ENCODE measurements at places on chromosomes 16 and 17. TPM values are rescaled to one million over a fixed set of nuclear protein-coding genes. Genes with fewer than 3 reads are reported as not detected.
A peak's percentile ranks its signal among the peaks of the same experiment; 100 is the strongest.

DNA sequence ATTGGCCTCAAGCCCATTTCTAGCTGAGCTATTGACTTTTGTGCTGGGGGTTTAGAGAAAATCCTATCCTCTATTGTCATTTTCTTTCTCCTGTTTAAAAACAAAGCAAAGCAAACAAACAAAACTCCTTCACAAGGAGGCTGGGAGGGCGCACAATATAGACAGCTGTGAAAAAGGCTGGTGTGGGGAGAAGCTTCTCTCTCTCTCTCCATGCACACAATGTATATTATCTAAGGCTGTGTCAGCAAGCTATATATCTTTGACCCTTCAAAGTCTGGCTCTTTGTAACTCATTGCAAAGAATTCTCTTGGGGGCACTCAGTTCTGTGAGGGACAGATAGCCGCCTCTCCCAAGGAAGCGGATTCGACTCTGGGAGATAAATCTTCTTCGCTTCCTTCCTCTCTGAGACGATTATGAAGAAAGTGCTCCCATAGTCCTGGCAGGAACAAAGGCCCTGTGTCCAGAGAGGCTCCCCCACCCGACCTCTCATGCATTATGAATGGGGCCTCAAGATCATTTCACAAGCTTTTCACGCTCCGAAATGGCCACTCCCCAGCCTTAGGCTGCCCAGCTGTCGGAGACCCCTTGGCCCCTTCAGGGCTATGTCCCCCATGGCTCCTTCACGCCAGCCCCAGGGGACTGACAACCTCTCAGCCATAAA is 33.2 kb upstream of the MEAK7 start:
- H3K4me3 ChIP-seq = no peak overlapping the region
- peaks cover 10% of the 10 kb centered on the region for H3K4me1 ChIP-seq
- H3K36me3 ChIP-seq = no peaks in the 10 kb centered on the region
- H3K27ac ChIP-seq = peak overlapping the region; percentile 50

- H3K36me3 ChIP-seq = no peaks in the 10 kb centered on the region
- H3K4me3 ChIP-seq = no peak overlapping the region
- H3K4me1 ChIP-seq = no peaks in the 10 kb centered on the region
- peaks cover 17% of the 10 kb centered on the region for H3K27me3 ChIP-seq
- no peak overlapping the region for H3K27ac ChIP-seq
Measured at GRCh38 chr17:76953946-76954345, 85.7 kb downstream of the MGAT5B start.

DNA sequence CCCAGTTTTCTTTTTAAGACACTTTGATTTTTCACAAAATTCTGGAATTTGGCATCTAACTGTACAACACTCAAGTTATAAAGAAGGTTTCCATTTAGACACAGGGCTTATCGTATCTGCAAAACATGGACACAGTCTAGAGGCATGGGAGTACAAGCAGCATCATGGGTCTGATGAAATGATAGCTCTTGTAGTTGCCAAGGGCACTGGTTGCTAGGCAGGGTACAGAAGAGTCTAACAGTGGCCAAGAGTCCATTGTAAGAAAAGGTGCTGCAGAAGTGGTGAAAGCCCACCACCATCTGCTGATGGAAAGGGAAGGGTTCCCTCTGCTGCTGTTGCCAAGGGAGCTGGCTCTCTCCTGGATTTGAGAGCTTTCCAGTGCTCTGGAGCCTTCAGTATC is 20.8 kb downstream of the MYOCD start:
- H3K4me1 ChIP-seq = no peaks in the 10 kb centered on the region
- no peaks in the 10 kb centered on the region for H3K36me3 ChIP-seq
- no peak overlapping the region for H3K4me3 ChIP-seq
- H3K27ac ChIP-seq = no peak overlapping the region

GRCh38 chr16:31453255-31454204 is 5.8 kb upstream of the ARMC5 start:
- H3K4me3 ChIP-seq = no peak overlapping the region
- H3K4me1 ChIP-seq = peaks cover 63% of the 10 kb centered on the region
- peak overlapping the region; percentile 43 for H3K27ac ChIP-seq
- H3K36me3 ChIP-seq = peaks cover 7% of the 10 kb centered on the region
- DNase-seq = peak; percentile 64
- no peaks in the 10 kb centered on the region for H3K27me3 ChIP-seq

The ADAM11 gene
- 0.41 TPM for total RNA-seq

- peaks cover 3% of the 10 kb centered on the region for H3K4me1 ChIP-seq
- no peaks in the 10 kb centered on the region for H3K36me3 ChIP-seq
- no peaks in the 10 kb centered on the region for H3K27me3 ChIP-seq
- no peak overlapping the region for H3K27ac ChIP-seq
- DNase-seq = no peak
Measured at GRCh38 chr16:74841469-74841868, 66.8 kb upstream of the FA2H start.

The NPIPB6 gene
- not detected for total RNA-seq

The RGS9 gene
- 7.9 TPM for total RNA-seq

DNA sequence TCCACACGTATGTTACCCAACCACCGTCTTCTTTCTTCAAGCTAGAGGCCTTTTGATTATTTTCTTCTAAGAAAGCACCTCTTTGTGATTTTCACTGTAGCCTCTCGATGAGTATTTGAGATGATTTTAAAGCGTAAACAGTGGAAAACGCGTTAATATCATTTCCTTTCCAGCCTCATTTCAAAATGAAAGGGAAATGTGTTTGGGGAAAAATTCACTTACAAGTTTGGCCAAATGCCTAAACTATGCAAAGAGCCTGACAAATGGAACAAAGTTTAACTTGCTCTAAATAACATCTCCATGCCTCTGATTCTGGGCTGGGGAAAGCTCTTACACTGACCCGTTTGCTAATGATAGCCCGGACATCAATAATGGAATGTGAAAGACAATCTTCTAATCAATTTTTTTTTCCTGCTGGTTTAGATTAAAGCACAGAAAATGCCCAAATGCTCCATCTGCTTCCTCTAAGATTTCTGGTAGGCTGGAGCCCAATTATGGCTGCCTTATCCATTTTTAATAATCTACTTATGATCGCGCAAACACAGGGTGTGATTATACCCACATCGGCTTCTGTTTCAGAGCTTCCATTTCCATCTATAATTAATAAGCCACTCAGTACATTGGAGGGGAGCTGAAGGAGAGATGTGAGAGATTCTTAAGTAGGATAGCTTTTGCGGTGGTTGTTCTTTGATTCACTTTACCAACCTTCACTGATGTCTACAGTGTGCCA is 43.5 kb downstream of the HS3ST2 start:
- no peak overlapping the region for H3K4me3 ChIP-seq
- H3K36me3 ChIP-seq = no peaks in the 10 kb centered on the region
- no peak for DNase-seq

DNA sequence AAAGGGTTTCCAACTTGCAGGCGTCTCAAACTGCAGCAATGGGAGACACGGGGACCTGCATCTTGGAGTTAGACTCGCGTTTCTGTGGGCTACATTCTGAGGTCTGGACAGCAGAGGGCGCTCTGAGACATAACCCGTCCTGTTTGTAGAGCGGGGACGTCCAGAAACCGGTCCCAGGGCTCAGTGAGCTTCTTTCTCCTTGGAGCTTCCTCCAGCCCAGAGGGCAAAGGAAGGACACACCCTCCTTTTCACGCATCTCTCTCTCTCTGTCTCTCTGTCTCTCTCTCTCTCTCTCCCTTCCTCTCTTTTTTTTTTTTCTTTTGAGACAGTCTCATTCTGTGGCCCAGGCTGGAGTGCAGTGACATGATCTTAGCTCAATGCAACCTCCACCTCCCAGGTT is 19.8 kb downstream of the COX4I1 start:
- H3K4me1 ChIP-seq = peaks cover 8% of the 10 kb centered on the region
- no peaks in the 10 kb centered on the region for H3K36me3 ChIP-seq
- H3K4me3 ChIP-seq = no peak overlapping the region
- no peaks in the 10 kb centered on the region for H3K27me3 ChIP-seq
- H3K27ac ChIP-seq = no peak overlapping the region
- peak; percentile 88 for DNase-seq

GRCh38 chr17:28170771-28171170 is 128.3 kb downstream of the NLK start:
- H3K4me3 ChIP-seq = no peak overlapping the region
- no peak overlapping the region for H3K27ac ChIP-seq
- no peak for DNase-seq

- H3K27me3 ChIP-seq = no peaks in the 10 kb centered on the region
- H3K36me3 ChIP-seq = no peaks in the 10 kb centered on the region
- no peak overlapping the region for H3K4me3 ChIP-seq
- H3K4me1 ChIP-seq = no peaks in the 10 kb centered on the region
Measured at GRCh38 chr16:77137045-77137444, 53.9 kb upstream of the MON1B start.

The PDILT gene
- total RNA-seq = not detected

DNA sequence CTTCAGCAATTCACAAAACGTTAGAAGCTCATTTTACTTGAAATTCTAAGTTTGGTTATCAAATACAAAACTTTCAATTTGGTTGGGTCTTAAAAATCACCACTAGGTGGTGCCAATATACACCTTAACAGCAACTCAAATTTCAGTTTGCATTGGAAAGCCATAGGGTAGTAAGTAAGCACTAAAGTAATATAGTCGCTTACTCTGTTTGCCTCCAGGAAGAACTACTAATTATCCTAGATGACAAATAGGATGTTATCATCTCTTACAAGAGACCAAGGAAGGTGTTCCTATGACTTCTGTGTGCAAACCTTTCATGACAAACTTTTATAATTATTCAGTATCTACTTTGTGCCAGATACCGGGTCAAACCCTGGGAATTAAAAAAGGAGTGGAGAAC is 93.3 kb downstream of the MYO1D start:
- DNase-seq = no peak
- H3K4me1 ChIP-seq = no peaks in the 10 kb centered on the region
- peaks cover 5% of the 10 kb centered on the region for H3K36me3 ChIP-seq
- no peak overlapping the region for H3K27ac ChIP-seq
- H3K4me3 ChIP-seq = no peak overlapping the region

DNA sequence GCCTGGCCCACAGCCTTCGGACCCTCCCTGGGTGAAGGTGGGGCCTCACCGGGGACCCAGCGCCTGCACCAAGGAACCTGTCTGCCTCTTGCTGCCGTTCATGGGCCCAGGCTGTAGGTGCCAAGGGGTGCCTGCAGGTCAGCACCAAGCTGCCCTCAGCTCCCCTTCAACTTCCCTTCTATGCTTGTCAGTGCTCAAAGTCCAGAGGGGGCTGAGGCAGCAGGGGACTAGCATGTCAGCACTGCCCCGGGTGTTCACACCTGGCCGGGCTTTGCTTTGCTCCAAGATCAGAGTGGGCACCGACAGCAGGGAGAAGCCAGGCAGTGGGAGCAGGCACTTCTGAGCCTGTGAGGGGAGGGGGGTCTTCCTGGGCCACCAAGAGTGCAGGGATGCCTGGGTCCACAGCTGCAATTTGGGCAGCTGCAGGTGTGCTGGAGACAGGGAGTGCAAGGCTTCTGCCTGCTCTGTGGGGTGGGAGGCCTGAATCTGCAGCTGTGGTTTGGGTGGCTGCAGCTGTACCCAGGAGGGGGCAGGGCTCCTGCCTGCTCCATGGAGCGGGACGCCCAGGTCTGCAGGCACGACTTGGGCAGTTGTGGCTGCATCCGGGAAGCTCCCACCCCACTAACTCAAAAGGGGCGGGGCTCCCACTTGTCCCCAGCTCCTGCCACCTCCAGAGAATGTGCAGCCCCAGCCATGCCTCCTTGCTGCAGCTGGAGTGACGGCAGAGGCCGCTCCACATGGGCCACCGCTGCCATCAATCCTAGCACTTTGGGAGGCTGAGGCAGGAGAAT is 27.6 kb upstream of the PRM1 start:
- H3K4me3 ChIP-seq = no peak overlapping the region
- peaks cover 53% of the 10 kb centered on the region for H3K4me1 ChIP-seq
- no peaks in the 10 kb centered on the region for H3K36me3 ChIP-seq
- H3K27ac ChIP-seq = peak overlapping the region; percentile 79

DNA sequence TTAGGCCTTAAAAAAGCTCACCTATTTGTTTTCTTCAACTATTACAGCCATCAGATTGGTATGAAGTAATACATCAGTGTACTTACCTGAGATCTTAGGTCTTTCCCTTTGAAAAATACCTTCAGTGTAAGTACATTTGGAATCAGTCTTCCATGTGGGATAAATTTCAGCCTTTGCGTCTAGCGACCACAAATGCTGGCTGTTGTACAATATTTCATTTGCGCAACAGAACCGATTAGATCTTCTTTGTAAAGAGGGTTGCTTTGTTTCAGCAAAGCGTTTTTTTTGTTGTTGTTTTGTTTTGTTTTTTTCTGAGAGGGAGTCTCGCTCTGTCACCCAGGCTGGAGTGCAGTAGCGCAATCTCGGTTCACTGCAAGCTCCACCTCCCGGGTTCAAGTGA is 394.0 kb downstream of the CPPED1 start:
- H3K27me3 ChIP-seq = no peaks in the 10 kb centered on the region
- H3K36me3 ChIP-seq = no peaks in the 10 kb centered on the region
- no peak for DNase-seq
- no peak overlapping the region for H3K27ac ChIP-seq
- H3K4me1 ChIP-seq = no peaks in the 10 kb centered on the region

DNA sequence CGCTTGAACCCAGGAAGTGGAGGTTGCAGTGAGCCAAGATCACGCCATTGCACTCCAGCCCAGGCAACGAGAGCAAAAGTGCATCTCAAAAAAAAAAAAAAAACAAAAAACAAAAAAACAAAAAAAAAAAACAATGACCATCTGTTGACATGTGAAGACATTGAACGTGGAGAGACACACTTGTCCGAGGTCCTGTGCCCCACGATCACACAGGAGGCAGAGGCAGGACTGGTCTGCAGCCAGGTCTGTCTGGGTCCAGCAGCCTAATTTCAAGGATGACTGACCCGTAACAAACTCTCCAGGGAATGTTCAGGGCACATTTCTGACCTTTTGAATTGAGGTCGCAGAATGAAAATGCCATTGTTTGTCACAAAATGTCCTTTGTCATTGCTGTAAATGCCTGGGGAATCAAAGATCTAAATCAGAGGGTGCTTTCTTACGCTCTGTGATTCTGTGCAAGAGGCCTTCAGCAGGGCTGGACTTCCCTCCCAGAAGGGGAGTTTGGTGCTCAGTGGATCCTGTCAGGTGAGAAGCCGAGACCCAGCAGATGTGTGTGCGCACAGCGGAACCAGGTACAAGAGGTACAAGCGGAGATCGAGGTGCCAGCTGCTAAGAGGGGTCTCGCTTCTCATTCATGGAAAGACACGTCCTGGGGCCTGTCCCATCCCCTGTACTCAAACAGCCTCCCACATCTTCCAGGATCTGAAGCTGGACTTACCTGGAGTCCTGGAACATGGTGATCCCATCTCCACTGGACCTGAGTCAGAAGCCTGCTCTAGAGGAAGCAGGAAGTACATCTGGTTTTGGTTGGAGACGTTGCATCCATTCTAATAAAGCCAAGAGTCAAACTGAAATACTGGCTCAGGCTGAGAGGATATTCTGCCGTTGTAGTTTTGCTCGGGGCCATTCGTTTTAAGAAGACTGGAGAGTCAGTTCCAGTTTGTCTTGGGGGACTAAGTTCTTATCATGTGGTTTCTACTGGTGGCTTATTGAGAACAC is 95.8 kb downstream of the IRF8 start:
- peaks cover 5% of the 10 kb centered on the region for H3K4me1 ChIP-seq
- H3K36me3 ChIP-seq = no peaks in the 10 kb centered on the region

The KRT24 gene
- total RNA-seq = not detected

- H3K4me1 ChIP-seq = peaks cover 1% of the 10 kb centered on the region
- no peak for DNase-seq
- no peaks in the 10 kb centered on the region for H3K27me3 ChIP-seq
- H3K27ac ChIP-seq = no peak overlapping the region
- no peak overlapping the region for H3K4me3 ChIP-seq
Measured at GRCh38 chr16:58040945-58041627, 15.5 kb downstream of the MMP15 start.
